HEK293T (cell line): ENCODE measurements at places on chromosomes 5 and 9.

GRCh38 chr9:115046824-115047223 lies 71.1 kb downstream of the TNC start:
- DNase-seq, result no peak

- DNase-seq, result no peak
Measured at GRCh38 chr5:136722581-136722980, 357.2 kb upstream of the TRPC7 start.

GRCh38 chr9:112867275-112867991 lies 23.2 kb downstream of the SLC46A2 start:
- DNase-seq, result no peak

GRCh38 chr5:31078956-31079355 lies 114.5 kb upstream of the CDH6 start:
- no peak for DNase-seq

DNA sequence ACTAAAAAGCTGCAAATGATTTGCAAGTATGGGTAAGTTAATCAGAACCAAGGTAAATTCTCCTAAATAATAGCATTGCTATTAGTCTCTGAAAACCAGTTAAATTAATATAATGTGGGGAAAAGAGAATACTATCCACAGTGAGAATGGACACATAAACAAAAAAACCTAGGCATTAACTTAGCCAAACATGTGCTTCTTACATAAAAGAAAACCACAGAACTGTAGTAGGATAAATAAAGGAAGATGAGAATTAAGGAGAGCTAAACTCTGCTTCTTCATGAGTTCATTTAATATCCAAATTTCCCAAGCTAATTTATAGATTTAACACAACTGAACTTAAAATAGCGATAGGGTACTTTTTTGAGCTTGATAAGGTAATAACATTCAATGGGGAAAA lies 31.8 kb downstream of the ABCA1 start:
- no peak for DNase-seq
